ENCODE measurements at places on chromosomes 11 and 22.

DNA sequence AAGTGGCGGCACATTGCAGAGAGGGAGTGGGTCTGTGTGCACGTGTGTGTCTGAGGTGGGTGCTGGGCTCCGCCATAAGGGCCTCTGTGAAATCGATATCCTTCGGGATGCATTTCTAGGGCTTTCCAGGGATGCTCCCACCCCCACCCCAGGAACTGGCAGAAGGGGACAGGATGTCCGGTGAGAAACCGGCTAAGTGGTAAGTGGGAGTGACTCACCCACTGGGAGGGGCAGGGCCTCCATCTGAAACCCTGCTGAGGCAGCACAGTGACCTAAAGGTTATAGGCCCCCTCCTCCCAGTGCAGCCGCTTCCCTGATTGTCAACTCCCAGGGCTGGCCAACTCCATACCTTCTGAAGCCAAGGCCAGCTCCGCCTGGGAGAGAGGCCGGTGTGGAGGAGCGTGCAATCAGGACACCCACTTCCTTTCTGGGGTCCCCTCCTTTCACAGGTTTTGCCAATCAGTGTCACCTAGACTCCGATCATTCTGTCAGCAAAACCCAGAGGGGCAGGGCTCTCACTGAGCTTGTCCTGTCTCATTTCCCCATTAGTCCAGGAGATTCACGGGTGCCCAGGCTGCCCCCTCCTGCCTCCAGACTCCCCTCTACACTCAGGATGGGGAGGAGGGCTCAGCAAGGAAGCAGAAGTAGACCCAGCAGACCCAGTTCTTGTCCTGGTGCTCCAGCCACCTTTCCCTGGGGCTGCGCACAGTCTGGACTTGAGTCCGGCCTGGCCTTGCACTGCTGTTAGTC lies 44.5 kb downstream of the NECTIN1 start:
- DNase-seq: no peak

DNA sequence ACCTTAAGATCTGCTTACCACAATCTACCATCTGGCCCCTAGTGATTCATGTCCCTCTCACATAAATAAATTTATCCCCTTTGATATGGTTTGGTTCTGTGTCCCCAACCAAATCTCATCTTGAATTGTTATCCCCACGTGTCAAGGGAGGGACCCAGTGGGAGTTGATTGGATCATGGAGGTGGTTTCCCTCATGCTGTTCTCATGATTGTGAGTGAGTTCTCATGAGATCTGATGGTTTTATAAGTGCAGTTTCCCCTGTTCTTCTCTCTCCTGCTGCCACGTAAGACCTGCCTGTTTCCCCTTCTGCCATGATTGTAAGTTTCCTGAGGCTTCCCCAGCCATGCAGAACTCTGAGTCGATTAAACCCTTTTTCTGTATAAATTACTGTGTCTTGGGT lies 37.2 kb downstream of the OR2AG2 start:
- DNase-seq: no peak

- DNase-seq: no peak
These were observed 197.2 kb upstream of the PITPNB start for GRCh38 chr22:28116219-28116673.

DNA sequence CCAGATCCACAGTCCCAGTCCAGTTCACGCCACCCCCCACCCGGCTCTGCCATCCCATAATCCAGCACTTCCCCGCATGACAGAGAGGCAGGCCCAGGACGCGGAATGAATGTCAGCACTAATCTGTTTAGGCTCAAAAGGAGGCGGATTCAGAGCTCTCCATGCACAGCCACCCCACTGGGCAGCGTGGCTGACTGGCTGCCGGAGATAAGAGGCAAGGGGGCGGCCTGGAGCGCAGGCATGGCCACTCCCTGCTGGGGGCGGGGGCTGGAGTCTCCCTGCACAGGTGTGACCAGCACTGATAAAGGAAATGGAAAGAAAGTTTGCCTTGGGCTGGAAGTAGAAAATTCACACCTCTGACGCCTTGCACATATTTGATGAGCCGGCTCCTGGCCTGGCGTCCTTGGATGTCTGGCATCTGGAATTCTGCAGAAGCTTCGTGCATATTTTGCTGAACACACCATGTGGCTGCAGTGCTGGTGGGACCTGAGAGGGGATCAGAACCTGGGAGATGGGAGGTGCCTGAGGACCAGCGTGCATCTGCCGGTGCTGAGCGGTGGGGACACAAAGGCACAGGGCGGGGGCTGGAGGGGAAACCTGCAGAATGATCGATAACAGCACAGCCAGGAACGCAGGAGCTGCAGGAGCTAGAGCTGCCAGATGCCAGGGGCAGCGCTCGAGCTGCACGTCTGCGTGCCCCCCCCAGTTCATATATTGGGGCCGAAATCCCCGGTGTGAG lies 344.4 kb downstream of the CTTN start:
- no peak for DNase-seq

GRCh38 chr22:50476868-50477267 lies 2.0 kb upstream of the SBF1 start:
- no peak for DNase-seq

- DNase-seq: no peak
These were observed 72.6 kb upstream of the PPARA start for GRCh38 chr22:46077669-46078099.

DNA sequence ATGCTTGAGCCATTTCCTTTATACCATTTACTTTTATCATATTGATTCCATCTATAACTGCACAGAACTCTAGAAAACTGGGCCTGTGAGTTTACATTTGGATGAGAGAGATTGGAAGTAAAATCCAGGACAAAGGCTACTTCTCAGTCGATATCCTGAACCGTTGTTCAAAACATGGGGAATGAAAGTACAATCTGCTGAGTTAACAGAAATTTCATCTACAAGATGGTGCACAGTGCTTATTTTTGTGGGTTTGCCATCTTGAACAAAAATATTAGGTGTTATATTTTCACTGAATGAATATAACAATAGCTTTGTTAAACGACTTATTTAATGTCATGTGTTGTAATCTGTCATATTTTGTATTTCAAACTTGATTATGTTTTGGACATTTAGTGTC lies 622.6 kb downstream of the LUZP2 start:
- no peak for DNase-seq

DNA sequence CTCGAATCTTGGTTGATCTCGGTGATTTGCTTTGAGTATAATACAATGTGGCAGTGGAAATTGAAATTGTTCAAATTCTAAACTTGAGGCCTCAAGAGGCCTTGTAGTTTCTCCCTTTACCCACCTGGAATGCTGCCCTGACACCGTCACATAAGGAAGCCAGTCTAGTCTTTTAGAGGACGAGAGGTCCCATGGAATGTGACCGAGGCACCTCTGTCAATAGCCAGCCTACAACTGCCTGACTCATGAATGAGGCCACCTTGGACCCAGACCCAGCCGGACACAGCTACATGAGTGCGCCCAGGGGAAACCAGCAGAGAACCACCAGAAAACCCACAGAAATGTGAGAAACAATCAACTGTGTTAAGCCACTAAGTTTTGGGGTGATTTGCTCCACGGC lies 52.5 kb downstream of the RPL27A start:
- no peak for DNase-seq

DNA sequence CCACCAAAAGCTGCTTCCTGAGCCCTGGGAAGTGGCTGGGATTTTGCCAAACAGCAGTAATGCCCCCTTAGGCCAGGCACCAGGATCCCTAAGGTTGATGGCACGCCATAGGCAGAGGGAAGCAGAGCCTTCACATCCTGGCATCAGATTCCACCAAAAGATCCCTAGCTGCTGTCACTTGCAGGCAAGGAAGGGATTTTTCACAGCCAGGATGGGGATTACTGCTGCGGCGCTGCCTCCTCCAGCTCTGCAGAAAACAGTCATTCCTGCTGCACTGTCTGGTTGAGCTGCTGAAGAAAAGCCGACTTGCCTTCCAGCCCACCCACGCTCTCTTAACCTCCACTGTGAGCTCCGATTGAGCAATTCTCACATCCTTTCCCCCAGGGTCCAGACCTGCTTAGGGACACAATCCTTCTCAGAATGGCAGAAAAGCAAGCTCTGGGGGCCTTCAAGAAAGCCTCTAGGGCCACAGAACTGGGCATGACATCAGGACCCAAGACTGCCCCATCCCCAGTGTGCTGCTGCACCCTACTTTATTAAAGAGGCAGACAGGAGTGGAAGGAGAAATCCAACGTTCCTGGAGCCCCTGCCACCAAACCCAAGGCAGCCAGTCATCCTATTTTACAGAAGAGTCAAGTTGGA lies 19.9 kb downstream of the SYN3 start:
- DNase-seq: no peak

DNA sequence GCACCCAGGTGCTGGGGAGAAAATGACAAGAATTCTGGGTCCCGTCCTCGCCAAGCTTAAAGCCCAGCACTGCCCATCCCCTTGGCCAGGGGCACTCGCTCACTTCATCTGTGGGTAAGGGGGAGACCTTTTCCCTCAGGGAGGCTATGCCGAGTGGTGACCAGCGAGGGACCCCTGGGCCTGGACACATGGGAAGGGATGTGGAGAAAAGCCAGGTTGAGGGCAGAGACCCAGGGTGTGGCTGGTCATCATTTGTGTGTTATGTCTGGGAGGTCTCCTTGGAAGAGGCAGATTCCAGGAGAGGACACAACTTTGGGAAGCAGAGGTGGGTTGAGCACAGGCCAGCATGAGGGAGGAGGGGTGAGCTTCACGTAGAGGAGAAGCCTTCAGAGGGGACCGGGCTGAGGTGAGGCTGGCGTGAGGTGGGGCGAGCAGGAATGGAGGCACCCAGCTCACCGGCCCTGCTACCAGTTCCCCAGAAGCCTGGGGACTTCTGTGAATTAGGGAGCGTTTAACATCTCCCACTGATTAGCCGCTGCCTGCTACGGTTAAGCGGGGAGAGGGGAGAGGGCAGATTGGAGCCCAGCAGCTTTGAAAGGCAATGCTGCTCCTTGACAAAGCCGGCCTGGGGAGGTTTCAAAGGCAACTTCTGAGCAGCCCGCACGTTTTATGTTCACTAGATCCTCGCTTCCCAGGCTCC lies 25.8 kb upstream of the NECTIN1 start:
- DNase-seq: no peak

DNA sequence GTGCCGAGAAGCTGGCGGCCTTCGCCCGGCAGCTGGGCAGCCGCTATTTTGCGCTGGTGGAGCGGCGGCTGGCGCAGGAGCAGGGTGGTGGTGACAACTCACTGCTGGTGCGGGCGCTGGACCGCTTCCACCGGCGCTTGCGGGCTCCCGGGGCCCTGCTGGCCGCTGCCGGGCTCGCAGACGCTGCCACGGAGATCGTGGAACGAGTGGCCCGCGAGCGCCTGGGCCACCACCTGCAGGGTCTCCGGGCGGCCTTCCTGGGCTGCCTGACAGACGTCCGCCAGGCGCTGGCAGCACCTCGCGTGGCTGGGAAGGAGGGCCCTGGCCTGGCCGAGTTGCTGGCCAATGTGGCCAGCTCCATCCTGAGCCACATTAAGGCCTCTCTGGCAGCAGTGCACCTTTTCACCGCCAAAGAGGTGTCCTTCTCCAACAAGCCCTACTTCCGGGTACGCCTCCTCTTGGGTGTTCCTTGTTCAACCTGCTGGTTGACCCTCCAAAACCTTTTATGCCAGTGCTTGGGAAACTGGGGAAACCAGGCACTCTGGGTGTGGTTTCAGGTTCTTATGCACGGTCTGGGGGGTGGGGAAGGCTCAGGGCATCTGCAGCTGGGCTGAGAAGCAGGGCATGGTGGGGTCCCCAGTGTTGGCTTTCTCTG lies 3.1 kb upstream of the TM7SF2 start:
- DNase-seq: no peak

- DNase-seq: no peak
These were observed 154.4 kb downstream of the SBF2 start for GRCh38 chr11:10139656-10140055.

DNA sequence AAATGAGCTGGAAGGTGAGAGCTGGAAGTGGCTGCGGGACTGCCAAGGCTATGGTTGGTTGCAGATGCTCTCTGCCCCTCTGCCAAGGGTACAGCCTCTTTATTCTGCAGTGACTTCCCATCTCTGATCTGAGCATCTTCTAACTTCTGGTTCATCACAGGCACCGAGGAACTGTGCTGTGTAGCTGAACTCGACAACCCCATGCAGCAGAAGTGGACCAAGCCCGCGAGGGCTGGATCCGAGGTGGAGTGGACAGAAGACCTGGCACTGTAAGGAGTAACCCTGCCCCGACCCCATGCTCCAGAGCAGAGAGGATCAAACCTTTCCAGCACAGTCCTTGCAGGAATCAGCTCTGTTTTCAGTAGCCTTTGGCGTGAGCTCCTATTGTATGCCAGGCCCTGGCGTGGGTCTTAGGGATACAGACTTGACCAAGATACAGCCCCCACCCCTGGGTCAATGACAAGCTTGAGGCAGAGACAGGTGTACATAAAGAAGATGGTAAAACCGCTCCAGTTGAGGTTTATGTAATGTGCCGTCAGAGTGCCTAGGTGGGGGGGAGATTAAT lies 4.3 kb downstream of the C2CD2L start:
- no peak for DNase-seq

DNA sequence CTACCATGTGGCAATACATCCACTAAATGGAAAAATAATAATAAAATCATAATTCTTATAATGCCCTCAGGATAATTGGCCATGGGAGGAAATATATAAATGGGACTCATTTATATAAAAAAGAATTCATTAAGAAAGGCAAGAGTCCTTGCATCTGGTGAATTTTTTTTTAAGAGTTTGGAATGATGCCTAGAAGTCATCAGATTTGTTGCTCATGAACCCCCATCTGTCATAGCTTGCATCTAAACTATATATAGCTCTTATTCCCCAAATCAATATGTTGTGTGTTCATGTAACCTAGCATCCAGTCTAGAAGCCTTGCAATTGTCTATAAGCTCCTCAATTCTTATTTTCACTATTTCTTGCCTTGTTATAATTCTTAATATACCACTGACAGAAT lies 75.9 kb downstream of the CADM1 start:
- DNase-seq: no peak

- DNase-seq: no peak
These were observed 448.0 kb downstream of the MIAT start for GRCh38 chr22:27105142-27106025.

- no peak for DNase-seq
These were observed 132.2 kb upstream of the B3GAT1 start for GRCh38 chr11:134544095-134544815.

DNA sequence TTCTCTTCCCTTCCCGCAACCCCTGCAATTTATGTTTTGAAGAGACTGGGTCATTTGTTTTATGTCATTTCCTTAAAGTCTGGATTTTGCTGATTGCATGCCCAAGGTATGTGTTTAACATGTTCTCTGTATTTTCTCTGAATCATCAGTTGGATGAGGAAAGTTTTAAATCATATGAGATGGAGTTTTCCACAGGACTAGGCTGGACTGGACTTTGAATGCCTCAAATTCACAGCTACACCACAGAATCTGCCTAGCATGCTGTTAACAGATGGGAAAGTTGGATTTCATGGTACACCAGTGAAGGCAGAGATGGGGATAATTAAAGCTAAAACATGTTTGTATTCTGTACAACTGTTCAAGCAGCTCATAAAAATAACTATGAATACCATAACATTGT lies 62.6 kb downstream of the CWC15 start:
- no peak for DNase-seq

DNA sequence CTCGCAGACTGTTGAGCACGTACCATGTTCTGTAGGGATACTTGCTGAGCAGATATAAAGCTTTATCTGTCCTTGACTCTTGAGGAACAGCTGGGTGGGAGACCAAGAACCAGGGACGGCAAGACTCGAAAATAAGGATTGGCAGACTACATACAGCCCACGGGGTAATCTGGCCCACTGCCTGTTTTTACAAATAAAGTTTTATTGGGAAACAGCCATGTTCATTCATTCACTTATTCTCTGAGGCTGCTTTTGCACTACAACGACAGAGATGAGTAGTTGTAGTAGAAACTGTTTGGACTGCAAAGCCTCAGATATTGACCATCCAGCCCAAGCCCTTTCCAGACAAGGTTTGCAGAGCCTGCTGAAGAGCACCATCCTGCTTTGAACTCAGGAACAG lies 20.3 kb upstream of the RBM4B start:
- no peak for DNase-seq

Measured in activated CD4-positive, alpha-beta T cell treated with anti-CD3 and anti-CD28 coated beads for 1 hour (primary cell).